ENCODE measurements at places on chromosomes 1 and 21.
A peak's percentile ranks its signal among the peaks of the same experiment; 100 is the strongest.

- DNase-seq = no peak
Measured at GRCh38 chr1:77718181-77718580, 35.7 kb upstream of the ZZZ3 start.

GRCh38 chr21:41970106-41970391 is 16.2 kb upstream of the C2CD2 start:
- DNase-seq = no peak

DNA sequence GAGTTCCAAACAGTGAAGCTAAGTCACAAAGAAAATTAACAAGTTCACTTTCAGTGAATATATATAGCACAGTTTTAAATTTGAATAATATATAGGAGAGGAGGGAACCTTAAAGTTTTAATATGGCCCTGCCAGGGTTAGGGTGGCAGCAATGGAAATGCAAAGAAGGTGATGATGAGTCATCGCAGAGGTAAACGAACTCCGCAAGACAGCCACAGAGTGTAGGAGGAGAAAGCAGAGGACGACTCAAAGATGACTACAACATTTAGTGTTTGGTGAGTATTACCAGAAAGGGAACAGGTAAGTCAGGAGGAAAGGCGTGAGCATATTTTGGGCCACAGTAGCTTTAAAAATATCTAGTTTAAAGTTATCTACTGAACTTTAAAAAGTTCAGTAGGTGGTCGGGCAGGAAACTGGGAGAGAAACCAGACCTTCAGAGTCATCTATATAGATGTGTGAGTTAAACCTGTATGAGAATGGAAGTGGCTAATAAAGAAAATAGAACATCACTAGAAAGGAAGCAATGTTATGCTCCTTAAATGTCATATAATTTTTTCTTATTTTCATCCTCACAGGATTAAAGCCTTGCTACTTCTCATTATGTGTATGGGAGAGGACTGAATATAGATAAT is 75.7 kb downstream of the UCHL5 start:
- no peak for DNase-seq

GRCh38 chr21:36499578-36500471 is 19.9 kb upstream of the CLDN14 start:
- no peak for DNase-seq

DNA sequence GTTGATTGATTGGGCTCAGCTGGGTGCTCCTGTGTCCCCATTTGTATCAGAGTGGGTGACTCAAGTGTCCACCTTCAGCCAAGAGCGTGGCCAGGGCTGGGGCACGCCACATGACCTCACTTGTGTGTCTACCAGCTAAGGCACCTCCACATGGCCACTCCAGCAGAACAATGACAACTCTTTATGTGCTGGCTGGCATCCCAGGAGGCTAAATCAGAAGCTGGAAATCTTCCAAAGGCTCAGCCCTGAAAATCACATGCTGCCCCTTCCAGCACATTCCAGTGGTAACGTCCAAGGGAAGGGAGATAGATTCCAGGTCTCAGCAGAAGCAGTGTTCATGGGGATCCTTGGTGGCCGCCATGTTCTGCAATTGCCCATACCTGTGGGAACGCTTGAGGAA is 585.5 kb downstream of the AJAP1 start:
- DNase-seq = no peak

DNA sequence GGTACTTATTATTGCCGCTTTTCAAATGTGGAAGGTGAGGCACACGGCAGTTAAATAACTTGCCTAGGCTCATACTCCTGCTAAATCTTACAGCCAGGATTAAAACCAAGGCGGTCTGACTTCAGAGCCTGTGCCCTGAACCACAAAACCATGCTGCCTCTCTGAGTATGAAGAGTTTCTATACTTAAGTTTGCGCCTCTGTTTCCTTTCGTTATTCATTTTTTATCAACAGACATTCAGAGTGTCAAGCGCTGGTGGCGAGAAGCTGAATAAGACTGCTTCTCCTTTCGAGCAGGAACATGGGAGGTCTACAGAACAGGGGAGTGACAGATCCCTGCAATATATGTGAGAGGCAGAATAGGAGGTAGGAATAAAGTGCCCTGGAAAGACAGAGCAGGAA is 96.0 kb upstream of the DUSP10 start:
- DNase-seq = no peak

GRCh38 chr1:112460615-112461014 is 48.1 kb upstream of the WNT2B start:
- DNase-seq = no peak

GRCh38 chr1:30755746-30756145 is 1.8 kb downstream of the LAPTM5 start:
- DNase-seq = no peak

DNA sequence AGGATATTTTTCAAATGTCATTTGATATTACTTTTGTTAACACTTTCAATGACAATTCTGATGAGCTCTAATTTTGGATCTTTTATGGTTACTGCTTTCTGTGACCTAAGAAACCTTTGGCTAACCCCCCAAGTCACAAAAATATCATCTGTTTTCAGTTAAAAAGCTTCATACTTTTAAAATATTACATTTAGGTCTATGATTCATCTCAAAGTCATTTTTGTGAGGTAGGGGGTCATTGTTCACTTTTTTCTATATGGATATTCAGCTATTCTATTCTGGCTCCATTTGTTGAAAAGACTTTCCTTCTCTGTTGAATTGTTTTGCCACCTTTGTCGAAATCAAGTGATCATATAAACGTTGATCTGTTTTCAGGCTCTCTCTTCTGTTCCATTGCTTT is 44.8 kb downstream of the UCHL5 start:
- no peak for DNase-seq

DNA sequence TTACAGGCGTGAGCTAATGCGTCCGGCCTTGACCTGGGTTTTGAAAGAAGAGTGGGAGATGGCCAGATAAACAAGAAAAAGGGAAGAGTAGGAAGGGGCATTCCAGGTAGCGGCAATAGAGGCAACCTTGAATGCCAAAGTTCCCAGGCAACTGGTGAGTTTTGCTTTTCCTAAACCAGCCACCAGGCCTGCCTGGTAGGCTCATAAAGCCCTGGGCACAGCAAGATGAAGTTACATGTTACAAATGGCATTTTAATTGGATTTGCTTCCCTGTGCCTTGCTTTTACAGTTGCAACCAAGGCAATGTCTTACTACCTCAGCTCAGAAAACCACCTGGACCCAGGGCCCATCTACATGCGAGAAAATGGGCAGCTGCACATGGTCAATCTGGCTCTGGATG is 5.5 kb downstream of the LRRC42 start:
- DNase-seq = peak; percentile 9

DNA sequence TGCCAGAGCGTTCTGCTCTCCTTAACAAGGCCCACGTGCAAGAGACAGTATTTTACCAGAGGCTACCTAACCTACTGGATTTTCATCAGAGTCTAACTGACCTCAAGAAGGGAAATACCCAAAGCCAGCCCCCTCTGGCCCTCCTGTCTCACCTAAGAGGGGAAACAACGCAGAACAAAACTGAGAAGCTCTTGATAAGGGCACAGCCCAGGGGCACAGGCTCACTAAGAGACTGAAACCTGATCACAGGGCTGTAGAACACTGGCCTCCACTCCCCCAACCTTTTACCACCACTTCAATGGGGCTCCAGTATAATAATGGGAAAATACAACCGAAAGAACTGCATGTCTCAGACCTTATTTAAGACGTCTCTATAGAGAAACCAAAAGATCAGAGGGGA is 449.5 kb upstream of the CAMK1G start:
- DNase-seq = no peak

GRCh38 chr1:2121101-2121691 is 71.0 kb downstream of the PRKCZ start:
- no peak for DNase-seq

DNA sequence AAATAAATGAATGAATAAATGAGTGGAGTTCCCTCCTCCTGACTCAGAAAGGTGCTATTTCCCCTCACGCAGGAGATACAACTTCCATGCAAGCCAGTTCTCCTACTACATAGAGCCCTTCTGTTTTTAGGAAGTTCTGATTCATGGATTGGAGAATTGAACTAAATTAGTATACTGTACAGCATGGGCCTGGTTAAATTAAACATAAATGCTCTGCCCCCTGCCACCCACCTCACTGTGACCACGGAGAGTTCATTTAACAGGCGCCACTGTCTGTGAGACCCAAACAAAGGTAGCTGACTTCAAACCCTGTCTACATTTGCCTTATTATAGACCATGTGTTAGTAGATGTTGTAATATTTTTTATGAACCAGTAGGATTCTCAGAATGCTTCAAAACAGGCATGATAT is 9.1 kb upstream of the IRF2BP2 start:
- no peak for DNase-seq

- no peak for DNase-seq
Measured at GRCh38 chr1:161091093-161091492, 1.7 kb upstream of the NECTIN4 start.

GRCh38 chr1:91552091-91552490 is 51.4 kb downstream of the CDC7 start:
- no peak for DNase-seq

GRCh38 chr21:35268261-35268660 is 219.2 kb upstream of the RUNX1 start:
- no peak for DNase-seq

- peak; percentile 51 for DNase-seq
Measured at GRCh38 chr21:36891692-36892091, 74.8 kb downstream of the HLCS start.

- no peak for DNase-seq
Measured at GRCh38 chr1:153231785-153232184, 14.4 kb downstream of the PRR9 start.

GRCh38 chr1:93596329-93597089 is 85.1 kb downstream of the BCAR3 start:
- no peak for DNase-seq

- DNase-seq = no peak
Measured at GRCh38 chr1:233587196-233587595, 26.7 kb upstream of the KCNK1 start.

GRCh38 chr1:209367061-209367772 is 216.3 kb upstream of the CAMK1G start:
- DNase-seq = no peak

GRCh38 chr1:160772331-160772730 is 23.6 kb upstream of the LY9 start:
- no peak for DNase-seq

GRCh38 chr1:28163496-28164161 is 12.9 kb downstream of the PTAFR start:
- no peak for DNase-seq

DNA sequence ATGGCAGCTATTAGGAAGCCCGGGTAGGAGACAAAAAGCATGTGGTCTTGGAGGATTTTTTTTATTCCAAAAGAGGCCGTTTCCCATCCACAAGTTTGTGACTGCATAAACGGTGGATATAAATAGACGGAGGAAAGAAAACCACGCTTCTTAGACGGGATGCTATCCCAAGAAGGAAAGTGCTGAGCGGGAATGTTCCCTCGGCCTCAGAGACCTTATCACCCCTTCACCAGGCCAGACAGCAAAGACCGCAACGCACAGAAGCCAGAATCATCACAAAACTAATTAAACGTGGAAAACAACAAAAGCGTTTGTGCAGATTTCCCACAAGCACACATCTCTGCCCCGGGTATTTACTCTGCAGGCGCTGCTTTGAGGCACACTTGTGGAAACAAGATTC is 43.2 kb downstream of the HLCS start:
- DNase-seq = peak; percentile 21

DNA sequence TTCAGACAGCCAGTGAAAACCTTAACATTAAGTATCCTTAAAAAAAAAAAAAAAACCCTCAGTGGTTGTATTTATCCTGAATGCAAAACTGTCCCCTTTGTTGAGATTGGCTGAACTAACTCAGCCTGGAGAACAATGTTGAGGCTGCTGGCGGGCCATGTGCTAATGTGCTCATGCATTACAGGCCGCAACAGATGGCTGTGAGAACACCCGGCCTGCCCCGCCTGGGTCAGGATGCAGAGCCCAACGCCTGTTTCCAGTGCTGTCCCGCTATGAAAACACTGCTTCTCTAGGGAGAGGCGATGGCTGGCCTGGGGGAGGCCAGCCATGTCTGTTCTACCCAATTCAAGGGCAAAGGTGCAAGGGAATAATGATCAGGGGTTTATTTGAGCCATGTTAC is 13.8 kb downstream of the OLIG2 start:
- no peak for DNase-seq

GRCh38 chr1:53987880-53988279 is 30.1 kb downstream of the LDLRAD1 start:
- no peak for DNase-seq

DNA sequence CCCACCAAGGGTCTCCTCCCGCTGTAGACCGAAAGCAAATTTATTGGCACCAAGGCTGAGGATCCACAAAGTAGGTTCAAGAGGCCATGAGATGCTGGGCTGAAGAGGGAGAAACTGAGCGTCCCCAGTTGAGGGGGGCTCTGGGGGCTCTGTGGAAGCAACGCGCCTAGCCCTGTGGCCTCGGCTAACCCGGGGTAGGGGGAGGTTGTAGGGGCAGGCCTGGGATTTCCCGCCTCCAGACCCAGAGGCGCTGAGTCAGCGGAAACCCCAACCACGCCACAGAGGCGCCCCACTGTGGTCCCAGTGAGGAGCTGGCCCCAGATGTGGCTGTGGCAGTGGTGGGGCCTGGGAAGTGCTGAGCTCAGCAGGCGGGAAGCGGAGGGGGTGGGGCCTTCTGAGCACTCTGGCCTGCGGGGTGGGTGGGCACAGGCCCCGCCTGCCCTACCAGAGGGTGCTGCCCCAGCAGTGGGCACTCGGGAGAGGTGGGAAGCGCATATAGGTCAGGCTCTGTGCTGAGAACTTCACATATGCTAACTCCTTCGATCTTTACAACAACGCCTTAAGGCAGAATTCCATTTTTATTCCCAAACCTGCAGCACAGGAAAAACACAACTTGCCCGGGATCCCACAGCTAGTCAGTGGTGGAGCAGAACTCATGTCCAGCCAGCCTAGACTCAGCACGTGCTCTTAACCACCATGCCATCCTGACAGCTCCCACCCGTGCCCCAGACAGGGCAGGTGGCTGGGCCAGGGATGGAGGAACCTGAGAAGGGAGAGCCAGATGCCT is 1.5 kb upstream of the COL16A1 start:
- peak; percentile 10 for DNase-seq

All from SK-N-DZ (cell line).